Fibroblast of upper back skin (primary cell): ENCODE measurements at places on chromosomes 7 and 10.

DNA sequence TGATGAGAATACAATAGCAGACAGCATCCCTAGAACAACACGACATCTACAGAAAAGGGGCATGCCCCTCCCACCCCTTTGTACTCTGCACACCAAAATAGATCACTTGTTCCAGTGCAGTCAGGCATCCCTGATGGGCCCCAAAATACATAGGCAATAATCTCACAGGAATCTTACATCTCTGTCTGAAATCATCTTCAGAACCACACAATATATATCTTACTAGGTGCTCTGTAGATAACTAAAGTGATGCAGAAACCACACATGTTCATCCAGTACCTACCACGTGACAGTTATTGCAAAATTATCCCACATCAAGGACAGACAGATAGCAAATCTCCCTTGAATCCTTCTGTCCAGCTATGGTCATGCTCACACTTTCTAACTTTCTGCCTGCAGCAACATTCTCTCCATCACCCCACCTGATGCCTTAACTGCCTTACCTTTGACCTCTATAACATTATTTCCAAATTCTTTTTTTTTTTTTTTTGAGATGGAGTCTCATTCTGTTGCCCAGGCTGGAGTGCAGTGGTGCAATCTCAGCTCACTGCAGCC lies 30.7 kb downstream of the ST8SIA6 start:
- no peak for DNase-seq

DNA sequence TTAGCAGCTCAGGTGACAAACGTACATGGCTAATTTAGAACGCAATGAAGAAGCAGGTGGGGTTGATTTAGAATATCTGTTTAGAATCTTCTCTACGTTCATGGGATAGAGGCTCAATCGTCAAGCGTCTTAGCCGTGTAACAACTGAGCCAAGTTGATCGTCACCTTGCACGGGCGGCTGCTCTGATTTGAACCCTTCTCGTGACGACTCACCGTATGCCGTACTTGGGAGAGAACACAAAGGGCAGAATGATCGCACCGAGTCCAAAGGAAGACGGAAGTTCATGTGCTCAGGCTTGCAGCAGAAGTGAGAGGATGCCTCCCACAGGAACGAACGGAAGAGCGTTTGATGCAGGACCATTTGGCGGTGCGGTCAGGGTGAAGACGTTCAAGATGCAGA lies 108.3 kb upstream of the TCERG1L start:
- no peak for DNase-seq

DNA sequence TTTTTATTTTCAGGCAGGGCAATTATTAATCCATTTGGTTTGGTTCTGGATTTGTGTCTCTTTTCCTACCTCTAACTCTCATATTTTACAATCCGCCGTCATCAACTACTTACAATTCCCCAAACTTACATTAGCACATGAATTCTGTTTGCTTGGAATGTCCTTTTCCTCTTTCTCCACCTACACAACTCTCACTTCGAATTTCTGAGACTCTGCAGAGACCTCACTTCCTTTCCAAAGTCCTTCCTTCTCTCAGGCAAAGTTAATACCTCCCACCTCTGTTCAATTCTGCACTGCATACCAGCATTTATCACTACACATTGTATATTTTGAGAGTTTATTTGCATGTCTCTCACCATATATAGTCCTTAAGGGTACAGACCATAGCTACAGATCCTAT lies 122.7 kb upstream of the LRRTM3 start:
- DNase-seq: no peak

GRCh38 chr10:3811291-3811870 lies 26.4 kb upstream of the KLF6 start:
- DNase-seq: peak; percentile 71

DNA sequence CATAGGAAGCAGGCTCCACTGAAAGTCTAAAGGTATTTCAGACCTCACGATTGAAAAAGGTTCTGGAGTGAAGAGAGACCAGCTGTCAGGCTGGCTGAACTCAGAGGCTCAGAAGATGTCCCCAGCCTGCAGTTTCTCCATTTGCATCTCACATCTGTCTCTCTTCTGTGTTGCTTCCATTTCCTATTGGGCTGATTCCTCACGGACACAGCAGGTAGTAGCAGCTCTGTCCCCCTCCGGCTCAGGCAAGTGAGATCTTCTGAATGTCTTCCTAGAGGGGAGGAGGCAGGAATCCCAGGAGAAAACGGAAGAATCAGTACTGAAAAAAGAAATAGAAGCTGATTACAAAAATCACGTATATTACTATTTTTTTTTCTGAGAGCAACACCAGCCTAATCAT lies 274.1 kb upstream of the COBL start:
- DNase-seq: no peak
